Renal cortex interstitium (tissue), 15 donors: ENCODE measurements at places on chromosomes 13 and 19.

DNA sequence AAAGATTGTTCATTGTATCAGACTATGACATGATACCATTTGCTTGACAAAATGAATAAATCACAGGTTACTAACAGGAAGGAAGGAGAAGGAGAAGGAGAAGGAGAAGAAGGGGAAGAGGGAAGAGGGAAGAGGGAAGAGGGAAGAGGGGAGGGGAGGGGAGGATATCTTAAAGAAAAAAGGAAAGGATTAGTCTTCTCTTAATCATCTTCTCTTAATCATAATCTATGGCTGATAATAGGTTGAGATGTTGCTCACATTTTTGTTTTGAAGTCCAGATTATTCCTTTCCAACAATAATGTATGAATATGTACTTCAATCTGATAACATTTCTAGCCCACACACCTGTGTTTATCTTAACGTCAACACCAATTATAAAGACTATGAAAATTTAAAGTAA is 25.1 kb downstream of the DIAPH3 start:
- no peak for DNase-seq

DNA sequence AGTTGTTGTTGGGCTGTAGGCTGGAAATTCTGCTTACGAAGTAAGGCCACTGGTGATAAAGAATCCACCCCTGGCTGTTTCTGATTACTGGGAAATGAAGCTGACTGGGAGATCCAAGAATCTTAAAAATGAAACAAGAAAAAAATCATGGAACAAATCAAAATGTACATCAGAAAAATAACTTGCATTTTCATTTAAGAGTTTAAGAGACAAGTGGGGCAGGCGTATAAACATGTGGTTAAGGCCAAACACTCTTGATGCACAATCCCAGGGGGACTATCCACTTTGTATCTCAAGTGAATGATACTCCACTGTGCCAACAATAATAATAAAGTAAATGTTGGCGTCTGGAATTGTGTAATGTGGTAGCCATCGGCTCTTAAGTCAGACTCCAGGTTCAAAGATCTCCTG is 24.6 kb downstream of the ZMYM5 start:
- DNase-seq = no peak

- DNase-seq = no peak
Observed at GRCh38 chr13:90293793-90294361, 1053.6 kb upstream of the MIR17HG start.

DNA sequence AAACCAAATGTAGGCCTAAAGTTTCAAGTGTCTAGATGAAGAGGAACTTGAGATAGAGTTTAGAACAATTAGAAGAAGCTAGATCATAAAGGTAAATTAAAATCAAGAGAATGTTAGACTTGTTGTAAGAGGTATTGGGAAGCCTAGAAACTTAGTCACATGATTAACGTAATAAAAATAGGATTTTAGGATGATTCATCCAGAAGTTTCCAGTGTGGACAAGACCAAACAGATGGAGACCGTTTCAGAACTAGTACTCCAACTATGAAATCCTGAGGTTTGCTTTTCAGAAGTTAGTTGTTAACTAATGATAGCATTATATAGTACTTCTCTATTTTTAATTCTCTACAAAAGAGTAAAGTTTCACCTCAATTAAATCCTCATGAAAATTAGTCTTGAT is 104.9 kb downstream of the MZT1 start:
- DNase-seq = no peak

DNA sequence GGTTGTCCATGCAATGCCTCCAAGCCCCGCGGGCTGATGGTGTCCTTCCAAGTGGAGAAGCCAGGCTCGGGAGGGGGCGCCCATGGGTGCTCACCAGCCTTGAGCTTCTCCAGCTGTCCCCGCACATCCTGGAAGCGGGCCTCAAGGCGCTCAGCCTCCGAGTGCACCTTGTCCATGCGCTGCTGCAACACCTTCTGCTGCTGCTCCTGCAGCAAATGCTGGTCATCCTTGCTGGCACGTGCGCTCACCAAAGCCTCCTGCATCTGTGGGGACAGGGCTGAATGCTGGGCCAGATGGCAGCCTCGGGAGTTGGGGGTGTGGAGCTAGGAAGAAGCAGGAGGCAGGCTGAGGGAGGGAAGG is 22.8 kb upstream of the EMP3 start:
- no peak for DNase-seq
